ENCODE measurements at places on chromosomes 16 and 17.

DNA sequence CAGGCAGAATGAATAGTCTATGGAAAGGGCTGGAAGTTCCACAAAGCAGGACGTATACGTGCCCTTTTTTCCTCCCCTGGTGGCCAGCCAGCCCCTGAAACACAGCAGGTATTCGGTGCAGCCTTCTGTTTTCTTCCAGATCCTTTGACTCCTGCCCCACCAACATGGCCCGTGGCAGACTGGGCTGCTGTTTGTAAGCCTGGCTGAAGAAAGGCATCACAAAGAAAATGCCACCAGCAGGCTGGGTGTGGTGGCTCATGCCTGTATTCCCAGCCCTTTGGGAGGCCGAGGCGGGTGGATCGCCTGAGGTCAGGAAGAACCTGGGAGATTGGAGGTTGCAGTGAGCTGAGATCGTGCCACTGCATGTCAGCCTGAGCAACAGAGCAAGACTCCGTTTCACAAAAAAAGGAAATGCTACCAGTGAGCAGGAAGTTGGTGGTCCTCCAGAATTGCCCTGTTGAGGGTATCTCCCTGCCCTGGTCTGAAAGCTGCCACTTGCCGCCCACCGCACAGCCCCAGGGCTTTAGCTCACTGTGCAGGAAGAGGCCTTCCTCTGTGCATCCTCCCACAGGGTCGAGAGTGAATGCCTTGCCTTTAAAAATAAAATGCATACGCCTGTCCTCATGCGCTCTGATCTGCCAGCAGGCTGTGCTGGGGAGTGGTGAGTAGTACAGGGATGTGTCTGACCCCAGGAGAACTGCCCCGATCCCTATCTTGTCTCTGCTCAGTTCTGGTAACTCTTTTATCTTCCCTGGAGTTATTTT is 587.7 kb downstream of the MAF start:
- no peak for DNase-seq

- no peak for DNase-seq
Measured at GRCh38 chr17:33968350-33969044, 286.6 kb upstream of the CCL2 start.

GRCh38 chr17:13544292-13544691 is 57.4 kb downstream of the HS3ST3A1 start:
- DNase-seq: no peak

DNA sequence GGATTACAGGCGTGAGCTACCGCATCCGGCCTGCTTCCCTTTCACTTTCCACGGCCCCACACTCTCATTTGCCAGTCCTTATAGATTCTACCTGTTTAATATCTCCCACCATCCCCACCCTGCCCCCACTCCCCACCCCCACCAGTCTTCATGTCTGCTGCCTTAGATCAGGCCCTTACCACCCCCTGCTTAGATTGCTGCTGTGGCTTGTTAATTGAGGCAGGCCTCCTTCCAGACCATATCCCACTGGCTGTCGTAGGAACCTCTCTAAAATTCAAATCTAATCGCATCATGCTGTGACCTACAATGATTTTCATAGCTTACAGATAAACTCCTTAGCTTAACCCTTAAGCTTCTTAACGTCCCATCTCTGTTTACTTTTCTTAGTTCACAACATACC is 4.9 kb downstream of the IQCK start:
- DNase-seq: no peak

DNA sequence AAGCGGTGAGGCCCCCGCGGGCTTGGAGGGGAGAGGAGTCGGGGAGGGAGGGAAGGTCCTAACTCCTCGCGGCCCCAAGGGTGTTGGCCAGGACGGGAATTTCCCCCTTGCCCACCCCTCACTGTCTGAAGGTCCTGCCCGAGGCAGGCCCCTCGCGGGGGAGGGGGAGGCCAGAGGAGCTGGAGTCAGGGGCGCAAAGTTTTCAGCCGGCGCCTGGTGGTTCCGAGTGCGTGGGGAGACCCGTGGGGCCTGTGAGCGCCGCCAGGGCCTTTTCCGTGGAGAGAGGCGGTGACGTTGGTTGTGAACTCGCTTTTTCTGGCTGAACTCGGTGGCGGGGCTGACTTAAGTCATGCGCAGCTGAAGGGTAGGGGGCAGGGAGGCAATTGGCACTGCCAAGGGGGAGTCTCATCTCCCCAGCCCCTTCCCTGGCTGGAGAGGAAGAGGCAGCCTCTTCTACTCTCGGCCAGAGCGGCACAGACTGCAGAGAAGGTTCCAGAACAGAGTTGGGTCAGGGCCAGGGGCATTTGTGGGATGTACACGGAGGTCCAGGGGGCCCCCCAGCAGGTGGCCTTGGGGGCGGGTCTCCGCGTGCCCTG is 1.5 kb downstream of the CACNA1H start:
- DNase-seq: no peak

DNA sequence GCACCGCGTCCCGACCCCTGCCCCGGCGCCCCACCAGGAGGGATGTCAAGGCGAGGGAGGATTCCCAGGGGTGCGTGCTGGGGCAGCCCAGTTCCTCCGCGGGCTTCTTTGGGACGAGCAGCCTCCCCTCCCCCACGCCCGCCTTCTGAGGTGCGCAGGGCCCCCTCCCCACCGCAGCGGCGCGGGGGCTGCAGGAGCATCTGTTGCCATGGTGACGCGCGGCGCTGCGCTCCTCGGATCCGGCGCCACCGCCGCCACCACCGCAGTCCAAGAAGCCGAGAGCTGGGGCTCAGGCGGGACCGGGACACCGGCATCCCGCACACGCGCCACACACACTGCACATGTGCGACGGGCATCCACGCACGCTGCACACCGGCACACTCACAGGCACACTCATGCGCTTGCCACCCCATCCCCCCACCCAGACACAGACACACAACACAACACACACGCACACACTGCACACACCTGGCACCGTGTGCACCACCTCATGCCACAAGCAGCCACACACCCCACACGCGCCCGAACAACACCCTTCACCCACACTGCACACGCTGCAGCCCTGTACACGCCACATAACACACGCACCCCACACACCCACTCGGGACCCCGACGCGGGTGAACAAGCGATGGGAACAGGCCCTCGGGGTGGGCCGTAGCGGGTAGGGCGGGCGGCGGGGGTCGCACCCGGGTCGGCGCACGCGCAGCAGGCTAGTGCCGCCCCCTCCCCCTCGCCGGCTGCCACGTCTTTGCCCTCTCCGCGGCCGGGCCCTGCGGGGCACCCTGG is 17.0 kb downstream of the ENPP7 start:
- DNase-seq: no peak

DNA sequence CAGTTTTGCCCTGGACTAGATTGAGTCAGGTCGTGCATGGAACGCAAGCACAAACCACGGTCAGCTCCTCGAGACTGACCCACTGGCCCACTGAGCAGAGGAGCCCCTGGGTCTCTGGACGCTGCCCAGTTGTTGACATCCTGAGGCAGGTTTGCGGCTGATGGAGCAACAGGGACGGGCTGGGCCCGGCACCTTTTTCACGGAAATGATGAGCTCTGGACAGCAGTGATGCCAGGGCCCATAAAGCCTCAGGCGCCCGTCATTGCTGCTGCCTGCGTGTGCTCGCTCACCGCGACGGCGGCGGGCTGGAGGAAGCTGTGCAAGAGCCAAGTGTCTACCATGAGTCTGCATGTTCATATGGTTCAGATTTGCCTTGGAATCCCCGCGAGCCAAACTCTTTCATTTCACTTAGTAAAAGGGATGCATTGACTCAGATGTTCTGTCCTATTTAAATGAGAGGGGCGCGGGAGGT is 30.8 kb upstream of the CRISPLD2 start:
- DNase-seq: no peak

GRCh38 chr17:539766-540165 is 174.9 kb downstream of the VPS53 start:
- no peak for DNase-seq

DNA sequence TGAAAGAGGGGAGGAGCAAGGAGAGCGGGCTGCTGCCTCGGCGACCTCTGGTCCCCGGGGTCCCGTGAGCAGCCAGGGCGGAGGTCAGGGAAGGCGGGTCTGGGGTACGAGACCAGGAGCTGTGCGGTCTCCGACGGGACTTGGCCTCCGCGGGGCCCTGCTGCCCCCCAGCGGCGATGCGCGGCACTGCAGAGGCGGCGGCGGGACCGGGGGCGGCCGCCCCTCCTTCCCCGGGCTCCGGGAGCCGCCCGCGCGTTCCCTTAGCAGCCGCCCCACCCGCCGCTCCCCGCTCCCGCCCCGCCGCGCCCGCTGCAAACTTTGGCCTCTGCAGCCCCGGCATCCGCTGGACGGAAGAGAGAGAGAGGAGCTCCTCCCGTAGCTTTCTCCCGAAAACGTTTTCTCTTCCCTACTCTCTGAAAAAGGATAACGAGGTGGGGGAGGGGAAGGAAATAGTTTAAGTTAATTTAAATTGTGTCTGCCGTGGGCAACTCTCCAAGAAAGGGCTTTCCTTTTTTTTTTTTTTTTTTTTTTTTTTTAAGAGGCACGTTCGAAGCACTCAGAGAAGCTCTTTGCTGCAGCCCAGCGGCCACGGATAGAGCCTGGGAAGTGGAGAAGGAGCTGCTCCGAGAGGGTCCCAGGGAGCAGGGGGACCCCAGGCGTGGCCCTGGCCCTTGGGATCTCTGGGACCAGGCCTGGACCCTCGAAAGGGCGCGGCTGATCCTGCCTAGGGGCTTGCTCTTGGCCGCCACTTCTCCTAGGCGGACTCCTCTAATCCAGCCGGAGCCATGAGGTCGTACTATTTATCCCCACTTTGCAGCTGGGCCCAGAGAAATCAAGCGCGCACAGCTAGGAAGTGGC is 43.2 kb downstream of the C16orf82 start:
- no peak for DNase-seq

- no peak for DNase-seq
Measured at GRCh38 chr17:79617304-79617703, 6.5 kb upstream of the RBFOX3 start.

DNA sequence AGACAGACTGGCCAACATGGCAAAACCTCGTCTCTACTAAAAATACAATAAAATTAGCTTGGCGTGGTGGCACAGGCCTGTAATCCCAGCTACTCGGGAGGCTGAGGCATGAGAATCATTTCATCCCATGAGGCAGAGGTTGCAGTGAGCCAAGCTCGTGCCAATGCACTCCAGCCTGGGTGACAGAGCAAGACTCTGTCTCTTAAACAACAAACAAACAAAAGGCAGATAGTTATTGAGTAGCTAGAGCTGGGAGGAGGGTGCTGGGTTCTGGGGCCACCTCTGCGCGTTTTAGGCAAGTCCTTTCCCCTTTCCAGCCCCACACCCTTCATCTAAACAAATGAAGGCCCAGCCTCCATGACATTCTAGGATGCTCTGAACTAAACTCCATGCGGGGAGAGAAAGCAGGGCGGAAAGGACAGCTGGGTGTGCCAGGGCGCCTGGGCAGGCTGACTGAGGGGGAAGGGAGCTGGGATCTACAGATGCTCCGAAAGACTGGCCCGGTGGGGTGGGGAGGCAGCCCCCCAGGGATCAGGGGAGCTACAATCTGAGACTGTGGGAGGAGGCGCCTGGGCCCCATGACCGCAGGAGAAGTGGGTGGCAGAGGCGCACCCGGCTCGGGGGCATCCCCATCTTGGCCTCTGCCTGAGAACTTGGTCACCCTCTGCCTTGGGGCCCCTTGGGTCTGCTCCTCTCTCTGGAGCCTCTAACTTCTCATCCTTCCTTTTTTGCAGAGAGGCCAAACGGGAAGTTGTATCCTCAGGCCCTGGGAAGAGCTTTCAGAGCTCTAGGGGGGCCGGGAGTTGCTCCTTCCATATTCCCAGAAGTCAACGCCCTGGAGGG is 910 bp downstream of the ITGAL start:
- no peak for DNase-seq

DNA sequence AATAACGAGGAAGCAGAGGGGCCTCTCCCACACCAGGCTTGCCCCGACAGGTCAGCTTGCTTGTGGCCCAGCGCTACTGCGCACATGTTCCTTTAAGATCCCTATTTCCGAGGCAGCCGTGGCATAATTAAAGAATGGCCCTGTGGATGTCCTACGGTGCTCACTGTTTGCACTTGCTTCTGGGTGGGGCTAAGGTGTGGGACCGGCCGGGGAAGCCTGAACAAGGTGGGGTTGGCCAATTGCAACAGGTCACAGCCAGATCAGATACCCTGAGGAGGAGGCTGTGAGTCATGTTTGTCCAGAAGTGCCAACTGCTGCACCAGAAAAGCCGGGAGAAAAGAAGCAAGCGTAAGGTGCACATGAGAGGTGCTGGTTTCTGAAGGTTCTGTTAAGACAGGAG is 158.5 kb upstream of the CACNG5 start:
- DNase-seq: no peak

GRCh38 chr16:9089660-9090059 is 1.8 kb upstream of the HAPSTR1 start:
- no peak for DNase-seq

GRCh38 chr17:82568997-82569393 is 49.5 kb downstream of the FOXK2 start:
- DNase-seq: no peak

- no peak for DNase-seq
Measured at GRCh38 chr17:80586846-80587228, 42.2 kb downstream of the RPTOR start.

GRCh38 chr17:38751808-38752307 is 683 bp upstream of the PSMB3 start:
- DNase-seq: peak; percentile 50

GRCh38 chr17:69581061-69581961 is 166.8 kb downstream of the MAP2K6 start:
- DNase-seq: no peak

GRCh38 chr16:89452241-89452640 is 38.1 kb downstream of the ANKRD11 start:
- no peak for DNase-seq

DNA sequence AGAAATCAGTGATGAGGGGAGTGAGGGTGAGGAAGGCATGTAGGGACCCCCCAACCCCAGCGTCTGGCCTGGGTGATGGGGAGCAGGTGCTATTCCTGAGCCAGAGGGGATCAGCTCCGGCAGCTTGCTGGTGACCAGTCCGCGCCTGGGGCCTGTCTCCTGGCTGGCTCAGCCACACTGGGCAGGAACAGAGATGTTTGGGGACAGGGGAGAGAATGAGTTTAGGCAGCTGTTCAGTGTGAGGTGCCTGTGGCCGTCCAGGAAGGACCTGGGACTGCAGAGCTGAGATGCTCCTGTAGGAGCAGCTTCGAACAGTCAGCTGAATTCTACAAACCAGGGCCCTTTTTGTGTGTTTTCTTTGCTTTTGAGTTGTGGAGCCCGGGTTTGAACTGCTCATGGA is 23.2 kb upstream of the SPNS2 start:
- DNase-seq: no peak

GRCh38 chr16:47426806-47427205 is 34.1 kb downstream of the ITFG1 start:
- no peak for DNase-seq

- no peak for DNase-seq
Measured at GRCh38 chr16:49060728-49061127, 220.9 kb downstream of the CBLN1 start.
